ENCODE measurements at places on chromosomes 1 and 21.

- no peak for DNase-seq
Observed at GRCh38 chr21:41070284-41070683, 97.7 kb upstream of the BACE2 start.

- no peak for DNase-seq
Observed at GRCh38 chr1:7580923-7581753, 190.0 kb upstream of the VAMP3 start.

DNA sequence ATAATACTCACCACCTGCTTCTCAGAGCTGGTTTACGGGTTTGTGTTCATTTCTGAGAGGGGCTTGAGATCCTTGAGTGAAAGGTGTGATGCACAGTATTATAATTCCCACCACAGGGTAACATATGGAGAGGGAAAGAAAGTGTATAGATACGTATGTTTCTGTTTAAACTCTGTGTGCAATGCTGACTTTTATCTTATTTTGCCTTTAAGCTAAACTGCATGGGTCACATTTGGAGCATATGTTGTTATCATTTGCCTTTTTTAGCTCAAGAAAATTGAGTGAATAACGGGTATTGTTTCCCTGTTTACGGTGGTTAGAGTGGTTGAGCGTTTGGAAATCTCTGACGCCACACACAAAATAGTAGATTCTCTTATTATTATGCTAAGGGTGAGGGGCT, 191.1 kb upstream of the NFIA start:
- no peak for DNase-seq

GRCh38 chr1:6596886-6597776, 5.5 kb downstream of the KLHL21 start:
- DNase-seq, result no peak

- DNase-seq, result no peak
Observed at GRCh38 chr21:42219606-42220137, 732 bp downstream of the ABCG1 start.

- no peak for DNase-seq
Observed at GRCh38 chr1:24191860-24192259, 4.8 kb upstream of the IFNLR1 start.

DNA sequence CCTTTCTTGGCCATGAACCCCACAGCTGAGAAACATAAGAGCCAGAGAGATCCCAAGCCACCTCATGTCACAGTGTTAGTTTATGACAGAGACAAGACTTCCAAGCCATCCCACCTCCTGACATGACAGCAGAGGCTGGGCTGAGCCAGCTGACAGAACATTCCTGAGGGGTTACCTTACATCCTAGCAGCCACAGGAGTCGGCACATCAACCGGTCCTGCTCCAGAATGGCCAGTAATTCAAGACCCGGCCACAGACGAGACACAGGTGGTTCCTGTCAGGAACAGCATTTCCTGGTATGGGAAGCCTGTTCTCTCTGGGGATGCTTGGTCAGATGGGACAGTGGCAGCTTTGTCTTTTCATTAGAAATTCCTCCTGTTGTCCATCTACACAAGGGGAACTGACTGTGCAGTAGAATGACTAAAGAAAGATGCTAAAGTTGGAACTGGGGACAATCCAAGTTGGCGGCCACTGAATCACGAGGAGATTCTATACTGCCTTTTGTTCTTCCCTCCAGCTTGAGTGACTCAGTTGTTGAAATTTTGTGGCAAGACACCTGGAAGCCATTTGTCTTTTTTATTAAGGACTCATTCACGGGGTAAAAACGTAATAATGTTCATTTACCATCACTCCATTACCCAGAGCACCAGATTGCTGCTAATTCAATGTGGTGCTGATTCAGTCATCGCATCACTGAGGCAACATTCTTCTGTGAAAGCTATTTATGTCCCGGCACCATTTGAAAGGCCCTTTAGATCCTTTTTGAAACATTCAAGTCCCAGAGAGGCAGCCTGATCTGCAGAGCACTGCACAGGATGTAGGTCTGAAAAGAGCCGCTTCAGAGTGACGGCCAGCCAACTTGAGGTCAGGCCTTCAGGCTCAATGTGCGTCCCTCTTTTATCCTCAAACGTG, 37.2 kb upstream of the NPL start:
- no peak for DNase-seq

GRCh38 chr1:101150670-101151069, 86.1 kb upstream of the S1PR1 start:
- no peak for DNase-seq
